Breast epithelium (tissue), 4 donors: ENCODE measurements at places on chromosomes 1 and 21. TPM values are rescaled to one million over a fixed set of nuclear protein-coding genes. Genes with fewer than 3 reads are reported as not detected.

- peak; percentile 35 for DNase-seq
Measured at GRCh38 chr1:46442317-46443161, 47.1 kb upstream of the DMBX1 start.

ACKR1 gene
- 81.9 TPM for total RNA-seq

SLC30A2 gene
- total RNA-seq: 0.16 TPM

UBL4B gene
- total RNA-seq: 0.96 TPM

HCRTR1 gene
- total RNA-seq: not detected

NUDT17 gene
- 3.3 TPM for total RNA-seq

GRCh38 chr1:209720326-209720725 is 15.7 kb downstream of the HSD11B1 start:
- DNase-seq: no peak

GRCh38 chr1:175116210-175116798 is 48.7 kb downstream of the TNN start:
- DNase-seq: no peak

OR2T29 gene
- not detected for total RNA-seq

DNA sequence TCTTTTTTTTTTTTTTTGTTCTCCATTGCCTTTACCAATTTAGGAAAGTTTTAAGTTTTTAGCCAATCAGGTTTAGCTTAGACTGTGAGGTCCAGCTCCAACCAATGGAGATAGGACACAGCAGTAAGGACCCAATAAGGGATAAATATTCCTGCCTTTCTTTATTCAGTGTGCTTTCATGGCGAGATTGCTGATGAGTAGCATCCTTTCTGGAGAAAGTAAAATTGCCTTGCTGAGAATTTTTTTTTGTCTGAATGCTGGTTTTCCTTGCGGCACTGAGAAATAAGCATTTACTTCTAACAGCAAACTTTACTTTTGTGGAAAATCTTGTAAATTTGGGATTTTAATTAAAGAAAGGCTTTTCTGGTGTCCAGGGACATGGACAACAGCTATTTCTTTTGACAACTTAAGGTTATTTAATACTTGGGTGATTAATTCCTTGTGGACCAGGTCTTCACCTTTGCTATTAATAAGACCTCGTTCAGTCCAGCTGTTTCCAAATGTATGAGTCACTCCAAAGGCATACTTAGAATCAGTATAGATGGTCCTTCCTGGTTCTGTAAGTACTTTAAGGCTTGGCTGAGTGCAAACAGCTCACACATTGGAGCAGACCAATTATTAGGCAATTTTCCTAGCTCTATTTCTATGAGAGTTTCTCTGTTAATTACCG is 54.1 kb downstream of the SERINC2 start:
- DNase-seq: no peak

PRDM2 gene
- total RNA-seq: 57.1 TPM

DNA sequence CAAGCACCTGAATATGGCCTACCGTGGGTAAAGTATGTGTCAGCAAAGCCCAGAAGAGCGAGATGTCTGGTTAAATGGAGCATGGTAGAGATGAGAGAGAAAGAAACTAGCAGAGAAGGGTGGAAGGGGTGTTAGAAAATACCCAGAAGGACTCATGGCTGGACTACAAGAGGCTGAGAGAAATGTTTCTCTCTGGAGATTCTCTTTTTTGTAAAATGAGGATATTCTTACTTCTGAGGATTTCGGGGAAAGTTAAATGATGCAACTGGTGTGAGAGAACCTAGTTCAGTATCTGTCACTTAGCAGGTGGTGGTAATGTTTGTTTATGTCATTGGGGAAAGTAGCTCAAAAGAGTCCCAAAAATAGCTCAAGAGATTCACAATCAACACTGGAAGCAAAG is 7.2 kb upstream of the EPS15 start:
- DNase-seq: no peak

- no peak for DNase-seq
Measured at GRCh38 chr1:3504822-3505153, 50.3 kb downstream of the ARHGEF16 start.

DNA sequence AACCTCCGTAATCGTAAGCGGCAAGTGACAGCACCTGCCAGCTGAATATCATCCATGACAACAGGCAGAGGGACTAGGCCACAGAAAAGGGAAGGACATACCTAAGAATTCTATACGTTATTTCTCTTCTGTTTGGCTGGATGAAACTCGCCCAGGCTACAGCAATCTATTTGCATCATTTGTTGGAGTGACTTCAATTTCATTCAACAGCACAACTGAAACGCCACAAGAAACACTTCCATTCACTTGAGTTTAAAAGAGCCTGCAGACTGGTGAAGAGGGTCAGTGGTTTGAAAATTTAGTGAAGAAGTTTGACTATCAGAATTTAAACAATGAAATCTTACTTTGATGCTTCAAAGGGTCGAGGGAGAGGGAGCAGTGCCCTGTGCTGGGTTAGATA is 378.7 kb downstream of the LMO4 start:
- DNase-seq: no peak

GRCh38 chr21:39874206-39874605 is 7.0 kb downstream of the PCP4 start:
- no peak for DNase-seq

- DNase-seq: peak; percentile 50
Measured at GRCh38 chr1:19344372-19344810, 32.3 kb downstream of the SLC66A1 start.

- DNase-seq: no peak
Measured at GRCh38 chr1:218346391-218347204, 1.5 kb downstream of the TGFB2 start.

IPO9 gene
- 18.1 TPM for total RNA-seq

STX12 gene
- 62.3 TPM for total RNA-seq

GRCh38 chr1:62358665-62359373 is 39.6 kb upstream of the KANK4 start:
- DNase-seq: no peak

DNA sequence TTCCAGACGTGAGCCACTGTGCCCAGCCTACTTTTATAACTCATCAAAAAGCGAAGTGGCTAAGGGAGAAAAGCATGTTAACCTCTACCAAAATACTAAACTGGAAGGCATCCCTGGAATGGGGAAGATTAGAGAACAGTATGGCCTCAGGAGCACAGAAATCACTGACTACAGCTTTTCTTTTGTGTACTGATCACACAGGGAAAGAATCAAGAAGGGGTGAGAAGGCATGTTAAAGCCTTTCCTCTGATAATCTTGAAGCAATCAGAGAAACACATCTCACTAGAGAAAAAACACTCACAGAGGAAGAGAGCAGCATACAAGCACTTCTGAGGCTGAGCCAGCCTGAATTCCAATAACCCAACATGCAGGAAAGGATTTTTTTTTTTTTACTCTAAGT is 10.7 kb downstream of the PCAT6 start:
- no peak for DNase-seq

DNA sequence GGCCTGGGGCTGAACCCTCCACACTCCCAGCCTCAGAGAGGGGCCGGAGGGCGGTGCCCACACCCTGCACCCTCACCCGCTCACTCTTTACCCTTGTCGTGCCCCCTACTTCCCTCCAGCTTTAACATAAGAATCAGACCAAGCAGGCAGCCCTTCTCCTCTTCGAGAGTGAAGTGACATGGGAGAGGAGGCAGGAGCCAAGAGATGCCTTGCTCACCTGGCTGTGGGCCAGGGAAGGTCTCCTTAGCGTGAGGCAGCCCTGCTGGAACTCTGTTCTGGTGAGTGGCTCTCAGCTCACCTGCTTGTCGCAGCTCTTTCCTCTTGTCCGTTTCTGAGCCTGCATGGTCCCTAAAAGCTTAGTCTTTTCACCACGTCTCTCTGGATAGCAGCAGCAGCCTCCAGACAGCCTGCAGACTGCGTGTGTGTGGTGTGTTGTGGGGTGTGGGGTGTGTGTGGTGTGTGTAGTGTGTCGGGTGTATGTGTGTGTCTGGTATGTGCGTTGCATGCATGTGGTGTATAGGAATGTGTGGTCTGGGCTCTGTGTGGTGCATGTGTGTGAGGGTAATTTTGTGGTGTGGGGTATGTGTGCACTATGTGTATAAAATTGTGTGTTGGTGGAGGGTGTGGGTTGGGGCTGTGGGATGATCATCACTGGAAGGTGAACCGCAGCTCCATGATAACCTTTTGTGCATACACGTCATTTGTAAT is 86.7 kb downstream of the CCDC185 start:
- no peak for DNase-seq

- no peak for DNase-seq
Measured at GRCh38 chr1:153465811-153466636, 5.6 kb upstream of the S100A7 start.

- DNase-seq: no peak
Measured at GRCh38 chr1:61605607-61606321, 119.2 kb downstream of the TM2D1 start.

DNA sequence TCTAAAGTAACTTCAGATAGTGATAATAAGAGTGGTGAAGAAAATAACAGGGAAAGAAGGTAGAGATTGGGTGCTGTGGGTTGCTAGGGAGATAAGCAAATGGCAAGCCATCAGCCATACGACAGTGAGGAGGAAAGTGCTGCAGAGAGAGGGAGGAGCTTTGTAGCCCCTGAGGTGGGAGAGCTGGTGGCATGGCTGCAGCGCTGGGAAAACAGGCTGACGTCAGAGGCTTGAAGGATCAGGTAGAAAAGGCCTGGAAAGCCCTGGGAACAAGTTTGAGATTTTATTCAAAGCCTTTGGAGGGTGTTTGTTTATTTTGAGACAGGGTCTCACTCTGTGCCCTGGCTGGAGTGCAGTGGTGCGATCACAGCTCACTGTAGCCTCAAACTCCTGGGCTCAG is 109.5 kb downstream of the NMNAT2 start:
- DNase-seq: no peak

- DNase-seq: no peak
Measured at GRCh38 chr1:223039990-223040389, 103.1 kb downstream of the TLR5 start.

PIP5K1A gene
- total RNA-seq: 87.2 TPM

DNA sequence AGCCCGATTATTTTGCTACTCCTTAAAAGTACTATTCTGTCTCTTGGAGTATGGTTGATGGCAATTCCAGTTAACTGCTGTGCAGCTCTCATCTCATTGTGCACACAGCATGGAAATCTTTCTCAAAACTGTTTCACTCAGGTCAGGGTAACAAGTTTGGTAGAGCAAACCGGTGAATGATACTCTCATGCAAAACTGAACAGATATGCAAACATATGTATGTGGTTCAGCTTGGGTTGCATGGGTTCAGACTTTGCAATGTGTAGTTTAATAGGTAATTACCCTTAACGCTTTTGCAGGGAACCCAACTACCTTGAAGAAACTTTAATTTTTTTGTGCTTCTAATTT is 2.2 kb downstream of the GADD45A start:
- DNase-seq: no peak

- DNase-seq: no peak
Measured at GRCh38 chr1:61120998-61121397, 38.6 kb downstream of the NFIA start.

DNA sequence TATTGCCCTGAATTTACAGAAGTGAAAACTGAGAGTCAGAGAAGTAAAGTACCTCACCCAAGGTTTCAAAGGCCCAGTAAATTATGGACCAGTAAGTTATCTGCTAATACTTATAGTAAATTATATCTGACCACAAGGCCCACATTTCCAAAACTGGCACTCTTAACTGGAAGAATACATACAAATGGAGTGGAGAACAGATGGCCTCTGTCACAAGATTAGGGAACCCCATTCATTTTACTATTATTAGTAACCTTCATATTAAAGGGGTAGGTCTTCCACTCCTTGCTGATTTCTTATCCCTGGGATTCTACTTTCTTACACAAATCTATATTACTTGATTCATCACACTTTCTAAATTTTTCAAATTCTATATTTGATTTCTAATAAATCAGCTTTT is 588.8 kb downstream of the NEGR1 start:
- DNase-seq: no peak

GRCh38 chr1:229150518-229150917 is 120.4 kb upstream of the RAB4A start:
- DNase-seq: no peak

GSTM1 gene
- total RNA-seq: 33.8 TPM

DNA sequence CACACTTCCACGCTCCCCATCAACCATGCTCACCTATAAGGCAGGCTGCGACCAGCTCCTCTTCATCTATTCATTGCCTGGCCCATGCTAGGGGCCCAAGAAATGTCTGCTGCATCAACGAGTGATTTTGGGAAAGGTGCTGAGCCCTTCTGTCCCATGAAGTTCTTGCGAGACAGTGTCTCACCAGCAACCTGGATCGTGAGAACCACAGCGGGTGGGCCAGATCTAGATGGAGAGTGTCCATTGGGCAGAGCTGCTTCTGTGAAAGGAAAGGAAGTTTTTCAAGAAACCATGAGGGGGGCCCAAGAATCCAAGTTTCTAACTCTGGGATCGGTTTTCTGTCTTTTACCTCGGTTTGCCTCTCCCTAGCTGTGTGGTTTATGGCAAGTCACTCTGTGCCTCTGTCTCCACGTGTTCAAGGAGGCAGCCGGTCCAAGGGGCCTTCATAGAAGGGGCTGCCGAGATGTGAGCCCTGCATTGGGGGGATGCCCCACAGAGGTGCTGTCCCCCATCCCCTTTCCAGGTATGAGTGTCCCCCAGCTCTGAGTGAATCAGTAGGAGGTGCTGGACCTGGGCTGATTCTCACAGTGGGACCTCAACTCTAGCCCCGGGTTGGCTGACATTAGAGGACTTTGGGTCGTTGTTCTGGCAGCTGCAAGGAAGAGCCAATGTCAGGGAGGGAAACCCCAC is 8.3 kb upstream of the PADI1 start:
- DNase-seq: no peak

DNA sequence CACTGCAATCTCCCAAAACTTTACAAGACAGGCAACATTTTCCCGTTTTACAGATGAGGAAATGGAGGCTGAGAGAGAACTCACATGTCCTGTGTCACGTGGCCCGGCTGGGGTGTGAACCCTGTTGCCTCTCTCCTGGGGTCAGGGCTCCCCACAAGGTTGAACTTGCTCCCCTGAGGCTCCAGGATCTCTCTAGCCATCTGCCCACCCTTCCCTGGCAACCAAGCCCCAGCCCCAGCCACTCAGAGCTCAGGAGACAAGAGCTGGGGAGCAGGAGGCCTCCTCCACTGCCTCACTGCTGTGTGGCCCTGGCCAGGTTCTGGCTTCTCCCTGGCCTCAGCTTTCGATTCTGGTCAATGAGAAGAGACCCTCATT is 11.8 kb downstream of the LAPTM5 start:
- DNase-seq: no peak

DNA sequence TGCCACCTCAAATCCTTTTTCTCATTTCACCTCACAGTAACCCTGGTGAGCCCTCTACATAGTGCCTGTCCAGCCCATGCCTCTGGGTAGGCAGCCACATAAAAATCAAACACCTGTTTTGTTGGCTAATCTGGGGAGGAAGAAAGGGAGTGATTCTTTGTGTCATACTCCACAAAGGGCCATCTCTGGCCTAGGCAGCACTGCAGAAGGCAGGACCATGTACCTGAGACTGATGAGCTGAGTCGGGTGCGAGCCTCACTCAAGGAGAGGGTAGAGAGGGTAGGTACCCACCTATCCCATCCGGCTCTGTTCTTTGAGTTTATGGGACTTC is 7.8 kb downstream of the TUFT1 start:
- DNase-seq: no peak

GRCh38 chr1:88774151-88774556 is 90.1 kb downstream of the PKN2 start:
- no peak for DNase-seq

EFNA3 gene
- total RNA-seq: 1.6 TPM
